ENCODE measurements at places on chromosomes 1 and 21.

- DNase-seq = no peak
Measured at GRCh38 chr1:155175281-155175926, 1.8 kb downstream of the TRIM46 start.

- no peak for DNase-seq
Measured at GRCh38 chr1:237972186-237972585, 81.5 kb upstream of the ZP4 start.

DNA sequence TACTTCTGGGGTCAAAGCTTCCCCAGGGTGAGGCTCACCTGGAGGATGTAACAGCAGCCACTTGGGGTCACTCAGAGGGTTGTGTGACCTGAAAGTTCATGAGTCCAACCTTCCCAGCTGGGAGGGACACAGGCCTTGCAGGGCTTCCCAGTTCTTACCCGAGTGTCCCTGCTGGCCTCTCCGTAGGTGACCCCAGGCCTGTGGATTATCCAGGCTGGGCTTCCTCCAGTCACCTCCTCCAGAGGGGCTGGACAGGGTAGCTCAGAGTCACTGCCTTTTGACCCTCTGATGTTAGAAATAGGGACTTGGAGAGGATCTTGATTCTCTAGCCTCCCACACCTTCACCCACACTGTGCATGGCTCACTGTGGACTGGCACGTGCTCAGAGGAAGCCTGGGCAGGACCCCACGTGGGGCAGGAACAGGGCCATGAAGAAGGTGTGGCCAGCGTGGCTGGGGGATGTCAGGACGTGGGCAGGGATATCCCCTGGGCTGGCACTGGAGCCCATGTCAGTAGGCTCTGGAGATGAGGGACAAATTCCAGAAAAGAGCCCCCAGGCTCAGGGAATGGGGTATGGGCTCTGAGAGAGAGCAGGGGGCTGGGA, 131.8 kb downstream of the ACTL8 start:
- no peak for DNase-seq

GRCh38 chr1:8031176-8031785, 5.2 kb upstream of the ERRFI1 start:
- no peak for DNase-seq

DNA sequence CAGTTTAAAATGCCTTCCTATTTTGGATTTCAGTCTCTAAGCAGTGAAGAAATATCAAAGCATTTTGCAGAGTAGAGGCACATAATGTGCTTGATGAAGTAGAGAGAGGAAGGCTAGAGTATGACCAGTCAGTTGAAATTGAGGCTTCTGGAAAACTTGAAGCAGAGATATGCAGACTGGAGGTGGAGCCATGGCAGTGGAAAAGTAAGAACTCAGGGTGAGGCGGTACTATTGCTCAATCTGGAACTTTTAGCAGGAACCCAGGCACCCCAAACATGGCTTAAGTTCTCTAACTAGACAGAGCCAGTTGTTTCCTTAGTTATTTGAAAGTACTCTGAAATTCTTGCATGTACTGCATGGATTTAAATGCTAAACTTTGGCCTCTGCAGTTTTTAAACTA, 288.6 kb downstream of the HHAT start:
- no peak for DNase-seq

- no peak for DNase-seq
Measured at GRCh38 chr21:26710155-26710554, 135.1 kb downstream of the ADAMTS1 start.

DNA sequence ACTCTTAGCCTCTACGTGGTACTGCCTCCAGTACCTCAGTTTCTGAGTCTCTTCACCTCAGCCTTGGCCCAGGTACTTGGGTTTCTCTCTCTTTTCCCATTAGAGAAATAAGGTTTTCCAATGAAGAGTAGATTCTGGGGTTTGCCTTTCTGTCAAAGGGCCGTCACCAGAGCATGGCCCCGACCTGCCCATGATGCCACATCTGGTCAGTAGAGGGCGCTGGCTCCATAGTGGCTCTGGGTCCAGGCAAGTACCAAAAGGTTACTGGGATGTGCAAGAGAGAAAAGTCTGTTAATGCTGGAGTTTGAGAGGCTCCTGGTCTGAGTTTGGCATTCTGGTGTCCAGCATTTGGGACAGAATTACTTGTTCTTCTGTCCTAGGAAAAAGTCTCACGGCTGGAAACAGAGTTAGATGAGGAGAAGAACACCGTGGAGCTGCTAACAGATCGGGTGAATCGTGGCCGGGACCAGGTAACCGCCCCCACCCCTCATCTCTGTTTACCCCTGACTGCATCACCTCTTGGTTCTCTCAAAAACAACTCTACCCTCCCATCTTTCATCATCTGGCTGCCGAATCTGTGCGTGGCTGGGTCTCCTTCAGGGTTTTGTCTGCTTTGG, 5.3 kb upstream of the TUFT1 start:
- peak; percentile 82 for DNase-seq

DNA sequence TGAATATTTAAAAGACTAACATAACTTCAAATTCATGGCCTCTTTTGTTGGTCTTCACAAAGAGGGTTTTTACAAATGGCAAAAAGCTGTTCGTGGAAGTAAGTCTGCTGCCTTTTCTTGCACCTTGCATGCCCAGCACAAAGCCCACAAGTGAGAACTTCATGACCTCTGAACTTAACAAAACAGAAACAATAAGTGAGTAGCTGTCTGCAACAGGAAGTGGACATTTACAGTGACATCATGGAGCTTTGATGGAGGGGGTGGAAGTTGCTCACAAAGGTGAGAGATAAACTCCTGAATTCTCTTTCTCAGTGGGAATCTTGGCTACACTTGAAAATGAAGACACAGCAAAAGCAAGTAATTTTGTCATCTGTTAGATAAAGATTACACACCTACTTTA, 303.3 kb upstream of the DEPDC1 start:
- DNase-seq = no peak

DNA sequence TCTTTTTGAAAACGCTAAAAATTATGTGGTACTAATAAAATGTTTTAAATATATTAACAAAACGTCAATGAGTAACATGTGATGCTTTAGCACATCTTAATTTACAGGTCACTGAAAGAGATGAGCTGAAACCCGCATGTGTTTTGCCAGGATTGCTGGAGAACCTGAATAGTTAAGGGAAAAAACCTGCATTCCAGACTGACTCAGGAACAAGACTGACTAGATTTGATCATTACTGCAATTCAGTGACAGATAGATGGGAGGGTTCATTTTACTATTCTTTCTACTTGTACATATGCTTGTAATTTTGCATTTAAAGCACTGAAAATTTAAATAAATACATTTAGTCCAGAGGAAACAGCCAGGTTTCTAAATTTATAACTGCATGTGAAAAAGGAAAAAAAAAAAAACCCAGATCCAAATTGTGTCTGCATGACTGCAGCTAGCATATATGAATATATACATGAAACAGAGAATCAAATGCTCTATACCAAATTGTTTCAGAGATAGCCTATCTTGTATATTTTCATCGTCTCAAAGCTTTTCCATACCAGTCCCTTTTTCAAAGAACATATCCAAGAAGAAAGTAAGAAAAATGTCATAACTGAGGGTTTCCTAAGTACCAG, 71.7 kb downstream of the APP start:
- DNase-seq = no peak

- no peak for DNase-seq
Measured at GRCh38 chr1:186014370-186015037, 280.3 kb downstream of the HMCN1 start.

GRCh38 chr1:157292302-157292701, 154.1 kb upstream of the ETV3 start:
- no peak for DNase-seq

GRCh38 chr1:89286549-89287180, 14.0 kb upstream of the GBP5 start:
- DNase-seq = no peak

DNA sequence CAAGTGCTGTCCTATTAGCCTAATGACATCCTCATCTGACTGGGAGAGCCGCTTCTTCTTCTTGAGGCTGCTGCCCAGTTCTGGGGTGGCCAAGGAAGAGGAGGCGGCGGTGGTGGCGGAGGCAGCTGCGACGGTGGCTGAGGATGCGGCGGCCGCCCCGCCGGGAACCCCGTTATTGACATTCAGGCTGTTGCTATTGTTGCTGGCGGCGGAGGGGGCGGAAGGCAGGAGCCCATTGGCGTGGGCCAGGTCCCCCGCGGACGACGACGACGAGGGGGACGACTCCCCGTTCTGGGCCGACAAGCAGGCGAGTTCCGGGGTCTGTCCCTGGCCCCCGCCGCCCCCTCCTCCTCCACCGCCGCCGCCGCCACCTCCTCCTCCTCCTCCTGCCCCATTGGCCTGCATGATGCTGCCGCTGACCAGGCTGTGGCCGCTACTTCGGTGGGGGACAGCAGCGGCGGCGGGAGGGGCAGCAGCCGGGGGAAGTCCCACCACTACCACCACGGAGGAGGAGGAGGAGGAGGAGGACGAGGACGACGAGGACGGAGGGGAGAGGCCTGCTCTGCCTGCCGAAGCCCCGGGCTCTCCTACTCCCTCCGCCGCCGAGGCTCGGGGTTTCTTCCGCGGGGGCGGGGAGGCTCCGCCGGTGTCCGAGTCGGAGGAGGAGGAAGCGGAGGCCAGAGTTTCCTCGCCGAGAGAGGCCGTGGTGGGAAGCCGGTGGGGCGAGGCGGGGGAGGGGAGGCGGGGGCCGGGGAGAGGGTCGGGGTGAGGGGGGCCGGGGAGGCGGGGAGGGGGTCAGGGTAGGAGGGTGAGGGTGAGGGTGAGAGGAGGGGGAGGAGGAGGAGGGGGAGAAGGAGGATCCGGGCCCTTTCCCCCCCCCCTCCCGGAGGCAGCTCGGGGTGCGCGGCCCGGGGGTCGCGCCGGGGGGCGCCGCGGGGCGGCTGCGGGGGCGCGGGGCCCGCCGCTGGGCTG, 610 bp downstream of the WDR26 start:
- DNase-seq = peak; percentile 62

GRCh38 chr1:75543705-75544104, 67.2 kb downstream of the SLC44A5 start:
- DNase-seq = no peak

DNA sequence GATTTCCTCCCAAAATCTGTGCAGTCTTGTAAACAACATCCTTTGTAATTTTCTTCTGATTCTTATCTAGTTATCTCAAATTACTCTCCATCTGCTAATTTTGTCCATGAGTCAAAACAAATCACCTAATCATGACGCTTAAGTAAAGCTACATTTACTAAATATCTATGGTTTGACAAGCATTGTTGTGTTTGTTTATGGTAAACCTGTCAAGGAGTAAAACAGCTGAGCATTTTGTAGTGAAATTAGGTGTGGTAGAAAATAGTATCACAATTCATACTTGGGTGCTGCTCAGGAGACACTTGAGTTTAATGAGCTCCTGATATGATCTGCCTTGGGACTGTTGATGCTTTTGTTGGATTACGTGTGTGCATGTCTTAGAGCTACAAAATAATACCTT, 11.6 kb downstream of the TIPRL start:
- DNase-seq = no peak

DNA sequence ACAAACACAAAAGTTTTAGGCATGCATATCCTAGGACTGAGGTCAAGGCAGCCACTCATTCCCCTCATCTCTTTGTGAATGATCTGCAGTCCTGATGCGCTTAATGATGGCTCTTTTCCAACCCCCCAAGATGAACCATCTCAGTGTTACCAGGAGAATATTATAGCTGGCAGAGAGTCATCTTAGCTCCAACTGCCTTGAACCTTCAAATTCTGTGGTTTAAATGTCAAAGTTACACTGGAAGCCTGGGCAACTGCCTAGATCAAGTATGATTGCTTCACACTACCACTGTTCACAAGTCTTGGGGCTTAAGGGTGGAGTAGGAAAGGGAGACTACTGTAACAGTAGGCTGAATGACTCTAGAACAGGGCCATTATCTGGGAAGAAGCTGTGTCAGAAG, 8.0 kb upstream of the MYBPHL start:
- DNase-seq = peak; percentile 19

DNA sequence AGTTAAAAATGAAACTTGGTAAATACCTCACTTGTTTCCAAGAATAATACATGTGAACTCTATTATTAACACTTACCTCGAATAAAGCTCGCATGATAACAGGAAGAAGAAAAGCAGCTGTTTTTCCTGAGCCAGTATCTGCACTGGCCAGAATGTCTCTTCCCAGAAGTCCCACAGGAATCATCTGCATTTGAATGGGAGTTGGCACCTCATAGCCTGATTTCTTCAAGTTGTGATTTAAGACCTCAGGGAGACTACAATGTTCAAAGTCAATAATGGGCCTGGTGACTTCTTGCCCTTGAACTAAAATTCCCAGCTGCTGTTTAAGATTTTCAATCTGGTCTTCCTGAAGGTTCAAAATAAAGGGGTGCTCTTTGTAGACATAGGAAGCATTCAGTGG, 3.8 kb downstream of the DDX59 start:
- no peak for DNase-seq

DNA sequence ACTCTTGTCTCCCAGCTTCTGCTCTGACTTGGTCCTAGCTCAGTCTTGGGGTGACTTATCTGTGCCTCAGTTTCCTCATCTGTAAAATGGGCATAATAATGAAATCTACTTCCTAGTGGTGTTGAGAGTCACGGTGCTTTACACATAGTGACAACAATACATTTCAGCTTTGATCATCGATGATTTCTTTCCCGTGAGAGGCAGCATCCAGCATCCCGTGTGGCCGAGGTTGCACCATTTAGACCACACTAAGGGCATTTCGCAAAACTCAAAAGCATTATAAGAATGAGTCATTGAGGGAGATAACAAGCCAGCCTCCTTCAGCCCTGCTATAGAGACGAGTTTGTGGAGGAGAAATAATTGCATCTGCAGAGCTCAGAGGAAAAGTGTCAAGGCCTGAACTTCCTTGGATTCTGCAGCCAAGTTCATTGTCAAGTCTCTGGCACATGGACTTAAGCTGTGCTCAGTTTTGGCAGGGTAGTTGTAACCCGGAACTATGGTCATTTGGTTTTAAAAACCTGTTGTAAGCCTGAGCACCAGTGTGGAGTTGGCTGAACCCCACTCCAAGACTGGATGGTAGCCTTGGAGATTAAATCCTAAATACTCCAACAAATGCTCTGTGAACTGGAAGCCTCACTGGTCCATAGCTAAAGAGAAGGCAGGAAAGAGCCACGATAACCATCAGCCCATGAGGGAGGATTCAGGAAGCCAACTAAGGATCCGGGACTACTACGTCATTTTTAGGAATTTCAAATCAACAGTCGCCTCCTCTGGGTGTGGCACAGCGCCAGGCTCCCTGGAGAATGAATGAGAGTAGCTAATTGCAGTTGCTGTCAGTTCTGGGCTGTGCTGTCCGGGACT, 64.2 kb downstream of the TCP10L start:
- peak; percentile 73 for DNase-seq

GRCh38 chr1:221439747-221440501, 302.0 kb downstream of the DUSP10 start:
- no peak for DNase-seq

- DNase-seq = peak; percentile 78
Measured at GRCh38 chr1:24321697-24322469, 2.7 kb downstream of the GRHL3 start.

DNA sequence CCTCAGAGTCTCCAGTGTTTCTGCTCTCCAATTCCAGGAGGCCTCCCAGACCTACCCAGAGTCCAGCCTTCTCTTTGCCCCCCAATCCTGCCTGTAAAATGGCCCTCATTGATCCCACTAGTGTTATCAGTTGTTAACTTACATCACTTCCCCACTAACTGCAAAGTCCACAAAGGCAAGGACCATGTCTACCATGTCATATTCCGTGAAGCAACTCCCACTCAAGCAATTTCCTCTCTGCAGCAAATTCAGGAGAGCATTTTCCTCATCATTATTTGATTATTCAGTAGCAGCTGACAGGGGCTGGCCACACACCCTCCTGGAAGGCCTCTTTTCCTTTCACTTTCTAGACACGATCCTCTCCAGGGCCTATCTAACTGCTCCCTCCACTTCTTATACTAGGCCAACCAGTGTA, 153.5 kb downstream of the RERE start:
- no peak for DNase-seq
